ENCODE measurements at places on chromosomes 4 and X. TPM values are rescaled to one million over a fixed set of nuclear protein-coding genes. Genes with fewer than 3 reads are reported as not detected.
A peak's percentile ranks its signal among the peaks of the same experiment; 100 is the strongest.

Gene GLUD2
- 0.17 TPM for total RNA-seq

DNA sequence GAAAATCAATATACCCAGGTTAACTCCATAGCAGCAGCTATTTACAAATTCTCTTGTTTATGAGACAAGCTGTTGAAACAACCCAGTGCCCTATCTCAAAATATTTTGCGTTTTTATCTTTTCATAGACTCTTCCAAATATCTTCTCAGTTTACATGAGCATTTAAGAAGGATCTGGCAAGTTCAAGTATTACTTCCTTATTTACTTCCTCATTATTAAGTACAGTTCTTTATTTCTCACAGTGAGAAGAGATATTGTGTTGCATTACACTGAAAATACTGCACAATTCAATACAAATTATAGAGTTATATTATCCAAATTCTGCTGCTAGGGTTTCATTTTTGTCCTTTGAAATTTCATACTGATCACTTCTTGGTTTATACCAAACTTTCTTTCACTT is 43.6 kb upstream of the UCP1 start:
- H3K27me3 ChIP-seq = peaks cover 17% of the 10 kb centered on the region
- no peak for DNase-seq

DNA sequence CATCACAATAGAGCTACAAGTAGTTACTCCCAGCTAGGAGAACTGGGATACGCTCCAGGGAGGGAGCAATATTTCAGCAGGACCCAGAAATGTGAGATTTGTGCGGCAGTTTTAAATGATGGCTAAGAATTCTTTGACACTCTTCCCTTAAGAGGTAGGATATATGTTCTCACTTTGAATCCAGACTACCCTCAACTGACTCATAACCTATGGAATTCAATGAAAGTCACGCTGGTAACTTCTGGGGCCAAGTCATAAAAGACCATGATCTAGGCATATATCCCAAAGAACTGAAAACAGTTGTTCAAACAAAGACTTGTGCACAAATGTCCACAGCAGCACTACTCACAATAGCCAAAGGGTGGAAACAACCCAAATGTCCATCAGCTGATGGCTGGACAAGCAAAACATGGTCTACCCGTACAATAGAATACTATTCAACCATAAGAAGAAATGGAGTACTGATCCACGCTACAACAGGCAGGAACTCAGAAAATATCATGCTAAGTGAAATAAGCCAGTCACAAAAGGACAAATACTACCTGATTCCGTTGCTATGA is 10.5 kb downstream of the CD99L2 start:
- peaks cover 2% of the 10 kb centered on the region for H3K4me1 ChIP-seq
- no peaks in the 10 kb centered on the region for H3K27me3 ChIP-seq
- no peak for DNase-seq
- H3K36me3 ChIP-seq = no peaks in the 10 kb centered on the region

DNA sequence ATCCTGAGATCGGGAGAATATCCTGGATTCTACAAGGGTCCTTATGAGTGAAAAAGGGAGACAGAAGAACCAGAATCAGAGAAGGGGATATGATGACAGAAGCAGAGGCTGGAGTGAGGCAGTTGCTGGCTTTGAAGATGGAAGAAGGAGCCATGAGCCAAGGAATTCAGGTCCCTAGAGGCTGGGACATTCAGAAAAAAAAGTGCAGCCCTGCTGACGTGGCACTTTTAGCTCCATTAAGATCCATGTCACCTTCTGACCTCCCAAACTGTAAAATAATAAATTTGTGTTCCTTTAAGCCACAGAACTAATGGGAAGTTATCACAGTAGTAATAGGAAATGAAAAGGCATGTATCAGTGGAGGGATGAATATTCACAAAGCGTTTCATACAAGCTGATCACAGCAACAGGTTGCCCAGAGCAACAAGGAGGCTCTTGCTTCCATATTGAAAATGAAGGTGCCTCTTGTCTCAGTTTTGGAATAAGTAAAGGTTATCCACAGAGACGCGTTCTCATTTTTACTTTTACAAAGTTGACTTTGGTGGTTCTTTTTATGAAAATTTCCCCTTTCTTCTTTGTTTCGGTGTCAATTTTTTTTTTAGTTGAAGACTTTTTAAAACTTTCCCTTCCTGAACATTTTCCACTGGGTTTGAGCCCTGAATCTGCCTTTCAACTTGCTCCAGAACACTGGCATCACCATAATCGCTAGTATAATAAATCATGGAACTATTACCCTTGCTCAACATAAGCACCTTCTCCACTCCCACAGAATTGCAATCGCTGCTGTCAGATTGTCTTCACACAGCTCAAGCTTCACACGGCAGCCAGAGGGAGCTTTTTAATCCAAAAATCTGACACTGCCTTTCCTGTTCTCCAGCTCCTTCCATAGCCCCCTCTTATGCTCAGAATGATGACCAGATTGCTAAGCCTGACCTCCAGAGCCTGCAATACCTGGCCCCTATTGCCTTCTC is 127.6 kb upstream of the RBPJ start:
- no peaks in the 10 kb centered on the region for H3K36me3 ChIP-seq
- H3K27me3 ChIP-seq = no peaks in the 10 kb centered on the region
- H3K4me3 ChIP-seq = peak overlapping the region; percentile 53
- peak overlapping the region; percentile 0 for H3K27ac ChIP-seq
- DNase-seq = no peak

- no peaks in the 10 kb centered on the region for H3K4me1 ChIP-seq
- no peak overlapping the region for H3K27ac ChIP-seq
- H3K36me3 ChIP-seq = peaks cover 4% of the 10 kb centered on the region
- DNase-seq = no peak
- H3K27me3 ChIP-seq = peaks cover 38% of the 10 kb centered on the region
Observed at GRCh38 chr4:26468977-26469376, 21.3 kb downstream of the CCKAR start.

DNA sequence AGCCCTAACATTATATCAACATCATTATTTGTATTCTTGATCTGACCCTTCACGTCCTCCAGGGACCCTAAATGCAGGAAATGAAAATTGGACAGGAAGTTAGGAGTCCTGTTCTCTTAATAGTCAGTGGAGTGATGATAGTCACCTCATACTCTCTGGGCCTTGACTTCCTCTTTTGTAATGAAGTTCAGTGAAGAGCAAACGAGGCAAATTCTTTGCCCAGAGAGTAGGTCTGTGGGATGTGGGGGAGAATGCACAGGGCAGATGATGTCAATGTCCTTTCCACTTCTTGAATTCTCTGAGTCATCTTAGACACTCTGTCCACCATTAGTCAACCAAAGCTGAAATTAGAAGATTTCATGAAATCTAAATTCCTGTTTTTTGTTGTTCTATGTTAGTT is 17.1 kb upstream of the GPRIN3 start:
- no peaks in the 10 kb centered on the region for H3K36me3 ChIP-seq
- H3K27me3 ChIP-seq = no peaks in the 10 kb centered on the region
- no peak overlapping the region for H3K4me3 ChIP-seq
- peaks cover 9% of the 10 kb centered on the region for H3K4me1 ChIP-seq

GRCh38 chr4:20724915-20725314 is 24.7 kb downstream of the PACRGL start:
- DNase-seq = no peak
- H3K27me3 ChIP-seq = no peaks in the 10 kb centered on the region
- no peaks in the 10 kb centered on the region for H3K4me1 ChIP-seq
- no peak overlapping the region for H3K27ac ChIP-seq
- H3K36me3 ChIP-seq = peaks cover 13% of the 10 kb centered on the region
- H3K4me3 ChIP-seq = no peak overlapping the region

DNA sequence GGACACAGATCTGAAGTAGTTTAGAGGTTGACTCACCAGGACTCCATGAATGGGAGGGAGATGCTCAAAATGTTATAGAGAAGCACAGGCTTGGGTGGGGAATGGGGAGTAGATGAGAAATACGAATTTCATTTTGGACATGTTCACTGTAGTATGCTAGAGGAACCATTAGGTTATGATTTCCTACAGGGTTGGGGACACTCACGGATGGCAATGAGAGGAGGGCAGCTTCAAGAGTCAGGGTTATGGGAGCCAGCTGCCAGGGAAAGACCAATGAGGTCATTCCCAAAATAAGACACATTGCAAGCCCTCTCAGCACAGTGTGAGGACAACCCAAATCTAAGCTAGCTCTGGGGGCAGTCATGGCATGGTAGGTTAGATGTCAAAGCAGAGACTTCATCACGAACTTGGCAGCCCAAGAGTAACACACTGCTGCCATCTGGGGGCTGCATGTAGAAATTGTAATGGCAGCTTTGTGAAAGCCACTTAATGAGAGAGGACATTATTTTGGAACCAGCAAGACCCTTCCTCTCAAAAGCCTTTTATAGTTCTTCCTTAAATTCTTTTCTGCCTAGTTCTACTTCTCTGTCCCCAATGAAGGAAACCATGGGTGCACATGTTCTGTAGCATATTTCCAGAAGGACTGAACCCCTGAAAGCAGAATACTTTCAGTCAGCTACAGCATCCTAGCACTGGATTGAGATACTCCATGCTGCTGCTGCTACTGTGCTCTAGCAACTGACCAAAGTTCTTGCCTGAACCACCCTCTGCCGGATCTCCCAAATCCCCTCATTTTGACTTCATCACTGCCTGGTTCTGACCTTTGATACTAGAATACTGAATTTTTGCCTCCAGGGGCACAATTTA is 16.2 kb upstream of the ZCCHC12 start:
- peaks cover 20% of the 10 kb centered on the region for H3K27me3 ChIP-seq
- DNase-seq = no peak
- no peak overlapping the region for H3K27ac ChIP-seq
- H3K4me3 ChIP-seq = no peak overlapping the region
- no peaks in the 10 kb centered on the region for H3K4me1 ChIP-seq

GRCh38 chr4:8276358-8277240 is 7.0 kb downstream of the HTRA3 start:
- H3K36me3 ChIP-seq = no peaks in the 10 kb centered on the region
- peaks cover 30% of the 10 kb centered on the region for H3K27me3 ChIP-seq
- no peak for DNase-seq
- no peak overlapping the region for H3K4me3 ChIP-seq
- peak overlapping the region; percentile 69 for H3K27ac ChIP-seq
- H3K4me1 ChIP-seq = peaks cover 2% of the 10 kb centered on the region

- peak; percentile 32 for DNase-seq
- H3K36me3 ChIP-seq = no peaks in the 10 kb centered on the region
- H3K27me3 ChIP-seq = no peaks in the 10 kb centered on the region
- no peak overlapping the region for H3K4me3 ChIP-seq
Observed at GRCh38 chrX:46796574-46797191, 37.8 kb upstream of the SLC9A7 start.

- H3K27me3 ChIP-seq = no peaks in the 10 kb centered on the region
- H3K4me1 ChIP-seq = no peaks in the 10 kb centered on the region
- DNase-seq = no peak
- no peak overlapping the region for H3K4me3 ChIP-seq
Observed at GRCh38 chr4:162852642-162853041, 314.0 kb downstream of the NAF1 start.

- H3K36me3 ChIP-seq = peaks cover 10% of the 10 kb centered on the region
- no peak overlapping the region for H3K4me3 ChIP-seq
- H3K4me1 ChIP-seq = peaks cover 11% of the 10 kb centered on the region
- no peak overlapping the region for H3K27ac ChIP-seq
- H3K27me3 ChIP-seq = no peaks in the 10 kb centered on the region
- DNase-seq = no peak
Observed at GRCh38 chr4:150679765-150680343, 97.9 kb downstream of the MAB21L2 start.

GRCh38 chr4:121148000-121148399 is 16.1 kb downstream of the TNIP3 start:
- H3K4me1 ChIP-seq = peaks cover 11% of the 10 kb centered on the region
- H3K4me3 ChIP-seq = no peak overlapping the region
- no peak for DNase-seq
- no peak overlapping the region for H3K27ac ChIP-seq
- H3K27me3 ChIP-seq = no peaks in the 10 kb centered on the region
- H3K36me3 ChIP-seq = no peaks in the 10 kb centered on the region

DNA sequence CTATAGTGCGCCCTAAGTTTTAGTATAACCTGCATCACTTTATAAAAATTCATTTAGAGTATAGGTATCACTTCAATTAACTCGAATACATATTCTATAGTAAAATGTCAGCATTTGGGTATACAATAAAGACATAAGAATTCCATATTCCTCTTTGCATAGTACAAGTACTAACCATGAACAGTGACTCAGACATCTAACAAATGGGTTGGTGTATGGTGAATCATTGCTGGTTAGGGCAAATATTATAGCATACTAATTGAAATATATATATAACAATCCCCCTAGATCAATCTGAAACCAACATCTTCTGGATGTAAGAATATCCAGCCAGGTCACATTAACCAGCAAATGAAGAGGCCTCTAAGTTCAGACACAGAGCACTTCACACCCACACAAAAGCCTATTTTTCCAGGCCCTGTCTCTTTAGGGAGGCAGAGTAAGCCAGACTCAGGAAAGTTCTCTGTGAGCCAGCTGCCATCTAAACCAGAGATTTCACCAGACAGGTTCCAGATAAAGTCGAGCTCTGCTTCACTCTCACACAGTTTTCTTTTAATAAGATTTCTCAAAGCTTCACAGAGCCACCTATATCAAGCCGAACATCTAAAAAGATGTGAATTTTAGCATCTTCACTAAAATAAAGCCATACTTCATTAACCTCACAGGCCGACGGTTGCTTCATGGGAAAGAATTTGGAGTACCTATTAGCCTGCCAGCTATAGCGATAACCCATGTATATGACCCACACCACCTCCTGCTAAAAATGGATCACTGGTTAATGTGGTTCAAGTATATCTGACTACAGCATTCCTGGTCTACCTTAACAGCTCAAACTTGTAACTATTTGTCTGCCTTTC is 200.0 kb upstream of the FTHL17 start:
- H3K36me3 ChIP-seq = no peaks in the 10 kb centered on the region
- no peak overlapping the region for H3K27ac ChIP-seq
- no peak overlapping the region for H3K4me3 ChIP-seq
- DNase-seq = no peak
- peaks cover 14% of the 10 kb centered on the region for H3K27me3 ChIP-seq

GRCh38 chr4:111943796-111944203 is 201.5 kb upstream of the FAM241A start:
- no peaks in the 10 kb centered on the region for H3K36me3 ChIP-seq
- peak overlapping the region; percentile 44 for H3K27ac ChIP-seq
- H3K4me3 ChIP-seq = no peak overlapping the region
- H3K27me3 ChIP-seq = peaks cover 11% of the 10 kb centered on the region

Gene RNF4
- total RNA-seq = 117 TPM

Gene IL1RAPL2
- not detected for total RNA-seq

Gene LRAT
- total RNA-seq = not detected
